Left hindlimb (tissue), 1 donor: ENCODE measurements at places on chromosomes 3 and 15.

GRCh38 chr3:46489875-46490274, 7.9 kb upstream of the RTP3 start:
- no peak for DNase-seq

DNA sequence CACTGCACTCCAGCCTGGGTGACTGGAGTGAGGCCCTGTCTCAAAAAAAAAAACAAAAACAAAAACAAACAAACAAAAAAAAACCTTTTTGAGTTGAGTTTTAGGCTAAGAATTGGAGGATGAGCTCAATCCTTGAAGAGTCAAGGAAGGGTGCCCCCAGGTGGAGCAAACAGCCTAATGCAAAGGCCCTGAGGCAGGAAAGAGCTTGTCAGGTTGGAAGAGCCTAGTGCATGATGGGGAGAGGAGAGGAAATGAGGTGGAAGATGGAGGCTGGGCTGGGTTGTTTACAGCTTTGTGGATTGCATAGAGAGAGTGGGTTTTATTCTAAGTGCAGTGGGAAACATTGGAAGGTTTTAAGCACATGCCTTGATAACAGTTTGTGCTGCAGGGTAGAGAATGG, 2.1 kb upstream of the SNX22 start:
- DNase-seq, result no peak

DNA sequence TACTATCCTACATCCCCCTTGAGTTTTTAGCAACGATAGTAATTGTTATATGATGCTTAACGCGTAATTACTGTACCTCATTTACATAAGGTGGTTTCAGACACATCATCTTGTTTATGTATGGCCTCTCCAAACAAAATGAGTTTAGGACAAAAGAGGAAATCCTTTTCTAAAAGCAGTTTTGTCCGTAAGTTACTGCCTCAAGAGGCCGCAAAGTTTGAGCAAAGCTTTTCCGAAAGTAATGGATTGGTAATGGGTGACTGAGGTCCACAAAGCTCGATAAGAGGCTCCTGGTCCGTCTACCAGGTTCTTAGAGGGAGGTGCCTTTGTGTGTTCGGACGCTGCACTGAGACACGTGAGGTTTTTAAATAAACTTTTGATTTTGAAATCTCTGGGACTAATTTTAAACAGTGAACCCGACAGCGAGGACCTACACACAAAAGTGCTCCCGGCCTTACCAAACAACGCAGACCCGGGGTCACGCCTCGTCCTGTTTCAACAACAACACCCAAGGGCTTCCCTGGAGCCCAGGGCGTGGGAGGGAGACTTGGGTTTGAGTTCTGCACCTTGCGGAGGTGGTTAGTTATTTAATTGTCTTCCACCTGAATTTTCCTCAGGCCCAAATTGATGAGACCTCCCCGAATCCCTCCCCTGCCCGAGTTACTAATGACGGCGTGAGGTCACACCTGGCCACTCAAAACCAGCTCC, 456 bp upstream of the C15orf61 start:
- no peak for DNase-seq

DNA sequence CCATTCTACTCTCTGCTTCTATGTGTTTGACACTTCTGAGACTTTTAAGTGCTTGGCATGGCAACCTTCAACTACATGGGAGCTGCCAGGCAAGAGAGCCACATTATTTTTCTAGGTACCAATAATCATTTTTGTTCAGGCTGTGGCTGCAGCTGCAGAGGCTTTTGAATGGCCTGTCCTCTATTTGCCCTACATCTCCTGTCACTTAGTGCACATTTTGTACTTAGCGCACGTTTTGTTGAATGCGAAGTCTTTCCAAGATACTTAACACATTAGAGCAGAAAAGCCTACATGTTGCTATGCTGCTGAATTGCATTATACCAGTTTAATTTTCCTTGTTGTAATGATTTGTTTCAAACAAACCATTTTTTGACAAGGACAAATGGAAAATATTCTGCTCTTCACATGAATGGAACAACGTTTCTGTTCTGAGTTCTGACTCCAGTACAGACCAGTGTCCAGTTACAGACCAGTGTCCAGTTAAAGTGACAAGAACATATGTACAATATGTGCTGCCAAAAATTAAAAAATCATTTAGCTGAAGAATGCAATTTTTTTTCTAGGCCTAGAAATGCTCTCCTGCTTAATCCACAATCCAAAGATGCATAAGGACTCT, 113.9 kb downstream of the ABI3BP start:
- no peak for DNase-seq

DNA sequence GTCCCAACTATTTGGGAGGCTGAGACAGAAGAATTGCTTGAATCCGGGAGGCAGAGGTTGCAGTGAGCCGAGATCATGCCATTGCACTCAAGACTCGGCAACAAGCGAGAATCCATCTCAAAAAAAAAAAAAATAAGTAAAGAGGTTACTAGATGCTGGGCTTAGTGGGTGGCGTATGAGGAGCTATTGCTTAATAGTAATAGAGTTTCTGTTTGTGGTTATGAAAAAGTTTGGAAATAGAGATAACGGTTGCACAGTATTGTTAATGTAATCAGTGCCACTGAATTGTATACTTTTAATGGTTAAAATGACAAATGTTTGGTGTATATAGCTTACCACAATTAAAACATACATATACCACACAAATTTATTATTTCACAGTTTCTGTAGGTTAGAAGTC, 14.7 kb upstream of the HHATL start:
- DNase-seq, result no peak

DNA sequence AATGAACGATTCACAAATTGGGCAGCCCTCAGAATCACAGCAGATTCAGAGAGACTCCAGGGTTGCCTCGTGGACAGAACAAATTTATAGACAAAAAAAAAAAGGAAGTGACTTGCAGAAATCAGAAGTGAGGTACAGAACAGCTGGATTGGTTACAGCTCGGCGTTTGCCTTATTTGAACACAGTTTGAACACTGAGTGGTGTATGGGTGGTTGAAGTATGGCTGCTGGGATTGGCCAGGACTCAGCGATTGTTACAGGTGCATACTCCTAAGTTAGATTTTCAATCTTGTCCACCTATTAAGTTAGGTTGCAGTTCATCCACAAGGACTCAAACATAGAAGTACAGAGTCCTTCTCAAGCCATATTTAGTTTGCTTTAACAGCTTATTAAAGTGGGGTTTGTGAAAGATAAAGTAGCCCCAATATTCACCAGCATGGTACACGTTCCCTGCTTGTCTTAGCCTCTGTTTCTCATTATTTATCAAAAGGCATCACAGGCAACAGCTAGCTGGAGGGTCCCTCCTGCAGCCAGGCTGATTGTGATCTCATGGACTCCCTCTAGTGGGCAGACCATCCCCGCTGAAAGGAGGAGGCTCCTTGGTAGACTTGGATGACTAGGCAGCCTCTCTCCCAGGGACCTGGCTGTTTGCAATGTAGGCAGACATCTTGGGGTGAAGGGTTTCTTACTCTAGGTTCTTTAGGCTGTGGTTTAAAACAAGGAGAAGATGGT, 17.6 kb upstream of the ALDH1L1 start:
- peak; percentile 57 for DNase-seq

DNA sequence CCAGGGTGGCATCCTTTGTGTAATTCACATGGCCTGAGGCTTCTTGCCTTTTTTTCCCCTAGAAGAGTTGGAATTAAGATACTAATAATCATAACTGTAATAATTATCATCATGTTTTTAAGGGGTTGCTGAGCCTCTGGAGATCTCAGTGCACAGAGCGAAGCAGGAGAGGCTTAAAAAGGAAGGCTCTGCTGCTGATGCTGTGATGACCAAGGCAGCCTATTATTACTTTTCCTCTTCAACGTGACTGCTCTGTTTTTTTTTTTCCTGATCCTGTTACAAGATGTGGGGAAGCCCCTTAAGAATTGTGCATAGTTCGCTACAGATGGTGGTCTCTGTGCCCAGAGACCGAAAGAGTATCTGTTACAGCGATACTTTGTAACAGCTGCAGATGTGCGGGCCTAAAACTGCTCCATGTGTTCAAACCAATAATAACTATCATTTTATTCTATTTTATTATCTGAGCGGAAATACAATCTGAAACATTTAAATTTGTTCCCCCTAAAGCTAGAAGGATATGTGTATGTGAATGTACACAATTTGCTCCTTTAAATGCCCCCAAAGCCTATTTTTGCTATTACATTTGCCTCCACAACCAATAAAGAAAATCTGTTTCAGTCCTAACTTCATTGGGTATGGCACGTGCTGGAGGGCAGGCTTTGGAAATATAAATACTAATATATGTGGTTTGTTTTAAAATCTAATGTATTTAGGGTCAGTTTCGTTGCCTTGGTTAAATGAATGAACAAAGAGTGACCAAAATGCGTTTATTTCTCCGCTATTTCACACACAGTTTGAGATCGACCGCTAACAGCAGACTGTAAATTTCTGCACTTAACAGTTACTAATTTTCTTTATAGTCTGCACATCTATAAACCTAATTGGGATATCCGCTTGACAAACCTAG, 4.6 kb downstream of the SHOX2 start:
- DNase-seq, result no peak

GRCh38 chr3:196179380-196180308, 31.6 kb downstream of the ZDHHC19 start:
- peak; percentile 50 for DNase-seq

- no peak for DNase-seq
Observed at GRCh38 chr3:78995087-78995486, 772.7 kb downstream of the ROBO1 start.

DNA sequence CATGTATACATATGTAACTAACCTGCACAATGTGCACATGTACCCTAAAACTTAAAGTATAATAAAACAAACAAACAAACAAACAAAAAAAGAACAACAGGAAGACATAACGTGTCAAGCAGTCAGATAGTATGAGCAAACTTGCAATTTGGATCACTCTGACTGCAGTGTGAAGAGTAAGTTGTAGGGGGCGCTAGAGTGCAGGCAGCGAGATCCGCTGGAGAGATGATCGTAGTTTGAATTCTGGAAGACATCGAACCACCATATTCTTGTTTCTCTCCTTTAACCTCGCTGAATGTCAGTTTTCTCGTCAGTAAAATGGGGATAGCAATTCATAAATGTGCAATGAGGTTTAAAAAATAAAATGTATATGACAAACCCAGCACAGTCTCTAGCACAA, 165.2 kb upstream of the LMCD1 start:
- DNase-seq, result no peak

DNA sequence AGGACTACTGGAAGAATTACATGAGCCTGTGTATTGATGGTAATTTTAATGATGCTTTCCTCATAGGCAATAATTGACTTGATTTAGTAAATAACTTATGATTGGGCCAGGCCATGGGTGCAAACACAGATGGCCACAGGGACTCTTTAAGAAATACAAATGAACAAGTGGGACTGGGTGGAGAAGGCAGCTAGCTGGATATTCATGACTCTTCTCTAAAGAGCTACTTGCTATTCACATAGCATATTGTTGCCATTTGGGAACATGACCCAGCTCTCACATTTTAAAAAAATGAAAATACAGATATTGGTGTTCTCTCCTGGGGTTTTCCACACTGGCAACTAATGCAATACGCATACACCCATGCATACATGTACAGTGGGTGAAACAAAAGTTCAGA, 178.3 kb downstream of the PTPRG start:
- no peak for DNase-seq

- no peak for DNase-seq
Observed at GRCh38 chr15:90820481-90820880, 47.9 kb upstream of the FURIN start.

DNA sequence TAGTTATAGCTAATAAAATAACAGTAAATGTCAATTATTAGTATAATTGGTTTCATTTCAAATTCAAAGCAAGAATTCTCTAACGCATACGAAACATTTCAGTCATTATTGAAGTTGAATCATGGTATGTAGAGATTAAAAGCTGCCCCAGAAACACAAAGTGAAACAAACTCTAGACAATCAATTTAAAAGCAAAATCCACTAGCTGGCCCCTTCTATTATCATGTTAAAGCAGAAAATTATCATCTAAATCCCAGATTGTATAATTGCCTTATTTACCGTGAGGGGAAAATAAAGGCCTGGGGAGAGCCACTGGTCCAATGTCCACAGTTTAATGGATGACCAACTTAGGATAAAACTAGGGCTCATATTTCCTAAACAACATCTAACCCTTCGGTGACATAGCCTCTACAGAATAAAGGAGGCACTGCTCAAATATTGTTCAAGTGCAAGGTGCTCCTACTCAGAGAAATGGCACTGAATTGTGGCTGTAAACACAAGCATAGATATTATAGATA, 110.9 kb upstream of the THRB start:
- DNase-seq, result no peak

DNA sequence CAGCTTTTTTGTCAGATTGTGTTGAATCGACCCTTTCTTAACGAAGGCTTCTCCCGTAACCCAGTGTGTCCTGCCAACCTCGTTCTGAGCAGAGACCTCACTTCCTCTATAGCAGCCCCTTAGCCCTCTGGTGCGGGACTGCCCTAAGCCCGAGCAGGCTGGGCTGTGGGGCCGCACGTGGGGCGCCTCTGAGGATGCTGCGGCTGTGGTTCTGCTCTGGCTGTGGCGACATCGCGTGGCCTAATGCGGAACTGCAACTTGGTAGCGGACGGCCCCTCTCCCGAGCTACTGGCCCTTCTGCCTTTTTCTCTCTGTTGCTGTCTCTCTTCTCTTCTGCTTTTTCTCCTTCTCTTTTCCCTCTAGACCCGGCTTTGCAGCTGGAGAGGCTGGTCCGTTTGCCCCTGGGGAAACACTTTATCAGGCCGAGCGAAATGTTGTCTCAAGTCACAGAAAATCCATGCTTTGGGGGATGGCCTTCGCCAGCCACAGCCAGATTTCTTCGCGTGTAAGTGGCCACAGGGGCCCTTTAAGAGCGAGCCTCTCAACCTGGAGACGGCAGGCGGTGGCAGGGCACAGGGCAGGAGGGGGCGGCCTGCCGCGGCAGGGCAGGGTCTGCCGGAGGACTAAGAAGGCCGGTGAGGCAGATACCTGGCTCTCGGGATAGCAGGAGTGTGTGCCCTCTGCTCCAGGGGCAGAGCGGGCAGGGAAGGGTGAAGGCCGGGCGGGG, 19.4 kb upstream of the KIF23 start:
- DNase-seq, result peak; percentile 87

DNA sequence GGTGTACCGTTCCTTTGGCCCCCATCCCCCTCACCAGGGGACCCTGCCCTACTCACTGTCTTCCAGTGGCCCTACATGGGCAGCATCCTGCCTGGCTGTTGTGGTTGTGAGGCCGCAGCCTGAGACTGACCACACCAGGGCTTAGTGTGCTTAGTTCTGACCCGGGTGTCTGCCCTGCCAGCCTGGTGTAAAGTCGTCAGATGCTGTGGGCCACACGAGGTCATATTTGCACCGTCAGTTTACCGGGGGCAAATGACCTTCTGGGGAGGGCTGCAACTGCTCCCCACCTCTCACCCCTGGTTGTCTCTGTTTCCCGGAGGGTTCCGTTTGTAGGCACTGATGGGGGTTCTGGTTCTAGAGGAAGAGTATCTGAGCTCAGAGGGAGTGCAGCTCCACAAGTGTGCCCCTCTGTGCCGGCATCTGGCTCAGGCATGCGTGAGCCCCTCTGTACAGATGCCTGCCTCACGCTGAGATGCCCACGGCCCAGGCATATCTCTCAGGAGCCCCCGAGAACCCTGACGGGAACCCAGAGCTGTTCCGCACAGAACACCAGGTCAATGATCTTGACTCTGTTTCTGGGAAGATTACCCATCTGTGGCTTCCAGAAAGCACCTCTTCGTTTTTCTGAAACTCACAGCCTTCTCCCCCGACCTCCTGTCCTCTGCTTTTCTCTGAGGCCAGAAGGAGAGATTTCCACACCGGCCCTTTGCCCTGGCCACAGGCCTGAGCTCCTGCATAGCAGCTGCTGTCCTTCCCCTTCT, 19.2 kb downstream of the KLF13 start:
- no peak for DNase-seq

GRCh38 chr3:11564577-11565001, 79.1 kb downstream of the VGLL4 start:
- DNase-seq, result no peak
